ENCODE measurements at places on chromosomes 7 and 10. TPM values are rescaled to one million over a fixed set of nuclear protein-coding genes. Genes with fewer than 3 reads are reported as not detected.

Gene ACTL6B
- not detected for total RNA-seq

Gene CHST15
- total RNA-seq = 6.3 TPM

Gene ADGRA1
- 0.42 TPM for total RNA-seq

Gene WNT8B
- not detected for total RNA-seq

Gene HTR5A
- total RNA-seq = not detected

Gene OR2A42
- total RNA-seq = not detected

Gene COX15
- 36.0 TPM for total RNA-seq

Gene GBX1
- total RNA-seq = 0.09 TPM

Gene SNX10
- total RNA-seq = 5.0 TPM

Gene PON1
- total RNA-seq = 0.79 TPM

Gene SLC26A3
- not detected for total RNA-seq

Gene HOXA7
- total RNA-seq = 4.8 TPM

Gene C10orf90
- total RNA-seq = 3.8 TPM

Gene ADAM22
- total RNA-seq = 0.26 TPM

Gene PSD
- total RNA-seq = 0.29 TPM

Gene AMZ1
- 0.08 TPM for total RNA-seq

Gene CAMK1D
- 9.4 TPM for total RNA-seq

Gene NEUROD6
- not detected for total RNA-seq

Gene CYP2C19
- not detected for total RNA-seq

Gene OR2A5
- total RNA-seq = not detected

Gene DNAH11
- 0.33 TPM for total RNA-seq
